Activated naive CD4-positive, alpha-beta T cell (primary cell): ENCODE measurements at places on chromosomes 12 and 14.

GRCh38 chr14:49972131-49972671 lies 79.3 kb downstream of the ARF6 start:
- no peak for DNase-seq

GRCh38 chr12:127334912-127335644 lies 931.9 kb upstream of the TMEM132C start:
- no peak for DNase-seq

DNA sequence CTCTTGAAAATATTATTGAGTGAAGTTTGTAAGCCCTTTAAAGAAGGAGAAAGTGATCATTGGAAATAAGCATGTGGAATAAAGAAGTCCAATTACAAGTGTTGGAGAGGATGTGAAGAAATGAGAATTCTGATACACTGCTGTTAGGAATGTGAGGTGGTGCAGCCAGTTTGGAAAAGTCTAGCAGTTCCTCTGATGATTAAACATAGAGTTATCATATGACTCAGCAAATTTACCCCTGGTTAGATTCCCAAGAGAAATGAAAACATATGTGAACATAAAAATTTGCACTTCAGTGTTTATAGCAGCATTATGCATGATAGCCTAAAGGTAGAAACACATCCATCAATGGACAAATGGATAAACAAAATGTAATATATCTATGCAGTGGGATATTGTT lies 319.9 kb downstream of the AEBP2 start:
- no peak for DNase-seq

GRCh38 chr14:61319086-61319485 lies 2.3 kb upstream of the PRKCH start:
- no peak for DNase-seq

DNA sequence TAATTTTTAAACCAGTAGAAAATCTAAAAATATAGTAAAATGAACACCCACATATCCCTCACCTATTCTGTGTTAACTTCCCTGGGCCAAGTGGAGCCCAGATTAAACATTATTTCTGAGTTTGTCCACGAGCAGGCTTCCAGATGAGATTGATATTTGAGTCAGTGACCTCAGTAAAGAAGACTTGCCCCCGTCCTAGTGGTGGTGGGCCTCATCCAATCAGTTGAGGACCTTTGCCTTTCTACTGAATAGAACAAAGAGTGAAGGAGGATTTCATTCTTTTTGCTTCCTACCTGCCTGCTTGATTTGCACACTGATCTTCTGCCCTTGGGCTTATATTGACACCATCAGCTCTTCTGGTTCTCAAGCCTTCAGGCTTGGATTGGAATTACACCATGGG lies 174.7 kb upstream of the PLEKHG7 start:
- no peak for DNase-seq

- DNase-seq, result peak; percentile 52
Observed at GRCh38 chr12:62260733-62261683, 804 bp downstream of the USP15 start.

DNA sequence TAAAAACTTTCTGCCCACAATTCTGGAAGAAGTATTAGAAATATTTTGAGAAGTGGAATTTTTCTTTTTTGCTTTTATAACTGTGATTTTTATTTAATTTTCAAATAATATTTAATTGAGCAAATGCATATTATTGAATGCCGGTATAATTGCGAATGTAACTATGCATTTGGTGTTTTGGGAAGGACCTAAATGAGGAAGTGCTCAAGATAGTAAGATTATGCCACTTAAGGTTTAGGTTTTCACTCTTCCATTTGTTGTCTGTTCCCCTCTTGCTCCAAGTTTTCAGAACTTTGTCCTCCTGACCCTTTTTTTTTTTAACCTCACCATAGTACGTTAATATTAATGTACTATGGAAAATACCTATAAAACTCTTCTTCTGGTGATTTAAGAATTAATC lies 85.8 kb downstream of the KIAA0586 start:
- no peak for DNase-seq

- no peak for DNase-seq
Observed at GRCh38 chr12:14954269-14954668, 7.1 kb downstream of the ARHGDIB start.
